ENCODE measurements at places on chromosomes 5 and 9. TPM values are rescaled to one million over a fixed set of nuclear protein-coding genes. Genes with fewer than 3 reads are reported as not detected.
A peak's percentile ranks its signal among the peaks of the same experiment; 100 is the strongest.

- DNase-seq = no peak
Measured at GRCh38 chr9:126777733-126778132, 27.1 kb upstream of the ZBTB43 start.

GRCh38 chr5:147290261-147290660 lies 55.4 kb downstream of the STK32A start:
- no peak for DNase-seq

- DNase-seq = no peak
Measured at GRCh38 chr9:36779582-36779981, 206.9 kb downstream of the MELK start.

GRCh38 chr9:33446946-33447798 lies at the start of gene AQP3:
Gene AQP3, minus strand, starts transcription at chr9:33447593. Its CDS starts 63 bp downstream, at chr9:33447530.
- no peak for DNase-seq

- DNase-seq = no peak
Measured at GRCh38 chr5:81631124-81631523, 119.8 kb downstream of the SSBP2 start.

- no peak for DNase-seq
Measured at GRCh38 chr5:86786955-86787354, 169.2 kb downstream of the COX7C start.

GRCh38 chr9:35540315-35540714 lies 50.4 kb downstream of the RUSC2 start:
- DNase-seq = no peak

- DNase-seq = no peak
Measured at GRCh38 chr5:66793049-66793448, 196.9 kb downstream of the MAST4 start.

DNA sequence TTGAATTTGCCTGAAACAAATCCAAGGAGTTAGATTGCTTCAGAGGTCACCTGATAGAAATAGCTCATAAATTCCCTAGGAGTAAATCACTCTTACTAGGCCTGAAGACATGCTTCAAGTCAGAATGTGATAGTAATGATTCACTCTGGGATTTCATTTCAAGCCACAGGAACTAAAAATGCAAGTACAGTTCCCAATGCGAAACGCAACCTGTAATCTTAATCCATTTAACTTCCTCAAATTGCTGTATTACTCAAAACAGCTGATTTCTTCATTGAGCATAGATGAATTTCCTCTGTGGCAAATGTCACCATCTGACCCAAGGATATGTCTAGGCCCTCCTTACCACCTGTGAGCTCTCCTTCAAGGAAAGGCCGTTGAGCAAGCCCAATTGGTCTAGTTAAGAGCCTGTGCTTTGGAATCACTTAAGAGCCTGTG lies 32.1 kb upstream of the IL6ST start:
- DNase-seq = no peak

DNA sequence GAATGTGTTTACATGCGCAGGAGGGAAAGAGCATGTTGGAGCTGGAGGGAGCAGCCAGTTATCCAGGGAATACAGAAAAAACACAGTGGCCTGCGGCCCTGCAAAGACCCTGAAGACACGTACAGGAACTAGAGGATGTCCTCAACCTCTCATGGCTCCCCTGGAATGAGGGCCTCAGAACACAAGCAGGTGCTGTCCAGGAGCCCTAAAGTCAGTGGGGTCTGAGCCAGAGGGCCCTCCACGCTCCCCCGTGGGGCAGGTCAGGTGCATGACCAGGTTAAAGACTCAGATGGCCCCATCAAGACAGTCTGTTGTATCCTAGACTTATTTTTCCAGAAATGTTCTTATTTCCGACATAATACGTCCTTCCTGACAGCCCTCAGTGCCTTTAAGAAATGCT lies 106.9 kb downstream of the ROR2 start:
- no peak for DNase-seq

GRCh38 chr5:62111428-62111827 lies 194.6 kb upstream of the KIF2A start:
- DNase-seq = no peak

- no peak for DNase-seq
Measured at GRCh38 chr9:28926306-28926705, 1353.0 kb upstream of the C9orf72 start.

DNA sequence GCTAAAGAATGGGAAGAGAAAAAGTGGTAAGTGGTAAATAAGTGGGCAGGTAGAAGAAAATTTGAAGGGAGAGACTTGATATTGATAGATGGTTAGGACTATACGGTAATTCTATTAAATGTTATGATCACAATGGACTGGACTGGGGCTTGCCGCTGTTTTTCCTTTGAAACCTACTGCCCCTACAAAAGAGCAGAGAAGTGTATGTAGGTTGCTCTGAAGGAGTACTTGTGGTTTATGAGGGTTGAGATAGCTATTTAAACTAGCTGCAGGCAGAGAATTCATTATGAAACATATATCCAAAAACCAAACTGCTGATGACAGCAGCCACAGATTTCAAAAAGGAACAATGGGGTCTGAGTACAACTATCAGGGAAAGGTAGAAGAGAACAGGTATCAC lies 16.8 kb upstream of the HK3 start:
- DNase-seq = no peak

GRCh38 chr9:127545196-127546124 lies 66.6 kb upstream of the STXBP1 start:
- DNase-seq = no peak

GRCh38 chr5:125659316-125660023 lies 763.7 kb upstream of the GRAMD2B start:
- DNase-seq = peak; percentile 48

GRCh38 chr5:168885324-168886120 lies 306.4 kb upstream of the PANK3 start:
- DNase-seq = no peak

DNA sequence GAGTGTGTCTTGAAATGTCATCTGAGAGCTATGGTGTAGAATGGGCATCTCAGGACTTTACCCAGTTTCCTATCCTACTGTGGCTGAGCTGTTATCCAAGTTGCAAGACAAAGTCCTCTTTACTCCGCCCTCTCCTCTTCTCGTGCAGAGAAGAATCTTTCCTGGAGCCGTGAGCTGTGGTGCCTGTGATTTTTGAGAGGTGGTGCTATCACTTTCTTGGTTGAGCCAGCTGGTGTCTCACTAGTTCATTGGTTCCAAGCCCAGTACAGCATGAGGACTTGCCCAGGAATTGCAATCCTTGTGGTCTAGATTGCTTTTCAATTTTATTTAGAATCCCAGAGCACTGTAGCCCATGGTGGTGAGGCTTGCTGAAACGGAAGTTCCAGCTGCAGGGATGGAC lies 2300.3 kb downstream of the MAT2B start:
- no peak for DNase-seq

DNA sequence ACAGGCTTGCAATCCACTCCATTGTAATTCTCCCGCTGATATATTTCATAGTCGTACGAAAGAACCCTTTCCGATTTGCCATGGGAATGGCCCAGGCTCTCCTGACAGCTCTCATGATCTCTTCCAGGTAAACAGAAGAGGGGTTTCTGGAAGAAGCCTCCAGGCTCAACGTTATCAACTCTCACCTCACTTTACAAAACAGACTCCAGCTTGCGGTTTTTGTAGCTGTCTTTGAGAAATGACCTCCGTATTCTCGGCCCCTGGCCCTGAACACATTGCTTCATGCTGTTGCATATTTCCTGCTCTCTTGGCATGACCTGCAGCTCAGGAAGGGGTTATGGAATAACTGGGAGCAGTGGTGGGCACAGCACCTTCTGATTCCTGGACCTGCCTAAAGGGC lies 85.7 kb downstream of the SLC1A1 start:
- no peak for DNase-seq

DNA sequence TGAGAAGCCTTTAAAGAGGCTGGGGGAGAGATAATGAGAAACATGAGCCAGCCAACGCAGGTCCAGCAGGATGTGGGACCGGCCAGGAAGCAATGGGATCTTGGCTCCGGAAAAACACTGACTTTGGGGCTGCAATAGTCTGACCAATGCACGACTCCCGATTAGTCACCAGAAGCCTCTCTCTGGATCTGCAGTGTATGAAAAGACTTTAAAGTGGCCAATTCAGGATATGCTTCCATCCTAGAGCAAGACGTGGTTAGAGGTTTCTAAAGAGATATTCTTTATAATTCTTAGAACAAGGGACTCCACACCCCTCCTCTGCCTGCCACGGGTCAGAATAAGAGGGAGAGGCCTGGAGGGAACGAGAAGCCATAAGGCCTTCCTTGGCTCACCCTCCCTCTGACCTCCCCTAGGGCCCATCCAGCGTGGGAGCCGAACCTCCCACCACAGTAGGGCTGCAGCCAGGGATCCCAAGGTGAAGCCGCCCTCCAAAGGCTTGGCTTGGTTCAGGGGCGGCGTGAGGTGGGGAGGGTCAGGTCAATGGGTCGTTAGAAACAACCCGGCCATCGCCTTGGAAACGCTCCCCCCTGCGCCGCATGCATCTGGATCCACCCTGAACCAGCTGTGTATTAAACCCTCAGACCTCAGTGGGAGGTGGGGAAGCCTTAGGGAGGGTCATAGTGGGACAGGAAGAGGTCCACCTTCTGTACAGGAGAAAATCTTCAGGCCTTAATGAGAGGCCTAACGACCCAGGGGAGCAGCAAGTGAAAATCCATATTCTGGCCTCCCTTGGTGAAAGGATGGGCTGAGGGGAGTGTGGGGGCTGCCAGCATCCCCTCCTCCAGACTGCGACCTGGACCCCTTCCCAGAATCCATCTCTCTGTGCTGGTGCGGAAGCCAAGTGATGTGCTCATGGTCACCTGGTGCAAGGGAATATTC lies 11.1 kb downstream of the FGF1 start:
- peak; percentile 91 for DNase-seq

DNA sequence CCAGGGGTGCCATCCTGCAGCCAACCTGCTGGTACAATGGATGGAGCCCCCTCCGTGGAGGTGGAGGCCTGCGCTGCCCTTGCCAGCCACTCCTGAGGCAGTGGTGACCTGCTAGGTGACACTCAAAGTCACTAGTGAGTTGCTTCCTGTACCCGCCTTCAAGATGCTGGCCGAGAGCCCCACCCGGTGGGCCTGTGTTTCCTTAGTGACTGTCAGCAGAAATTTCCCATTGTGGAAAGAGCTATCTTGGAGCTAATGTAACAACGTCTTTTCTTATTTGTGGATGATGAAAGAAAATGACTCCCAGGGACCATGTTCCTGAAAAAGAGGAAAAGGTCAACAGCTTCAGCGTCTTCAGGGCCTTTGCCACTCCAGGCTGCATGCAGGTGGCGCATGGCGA lies 117.0 kb upstream of the BOD1 start:
- DNase-seq = no peak

DNA sequence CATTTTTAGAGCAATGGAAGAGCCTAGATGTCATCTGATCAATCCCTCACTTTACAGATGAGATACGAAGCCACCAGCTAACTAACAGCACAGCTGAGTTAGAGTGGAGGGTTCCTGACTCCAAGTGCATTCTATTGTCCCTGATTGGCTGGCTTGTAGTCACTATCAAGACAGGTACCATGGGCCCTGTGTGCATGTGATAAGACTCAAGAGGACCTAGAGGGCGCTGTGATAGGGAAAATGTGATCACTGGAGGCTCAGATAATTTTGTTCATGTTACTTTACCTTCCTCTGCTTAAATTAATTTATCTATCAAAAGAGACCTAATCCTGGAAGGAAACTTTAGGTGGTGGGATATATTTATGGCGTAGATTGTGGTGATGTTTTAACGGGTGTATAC lies 19.5 kb upstream of the SNAPC3 start:
- no peak for DNase-seq

- no peak for DNase-seq
Measured at GRCh38 chr5:108505608-108506007, 123.7 kb upstream of the FBXL17 start.

GRCh38 chr5:34652914-34653313 lies 3.2 kb upstream of the RAI14 start:
- DNase-seq = no peak

DNA sequence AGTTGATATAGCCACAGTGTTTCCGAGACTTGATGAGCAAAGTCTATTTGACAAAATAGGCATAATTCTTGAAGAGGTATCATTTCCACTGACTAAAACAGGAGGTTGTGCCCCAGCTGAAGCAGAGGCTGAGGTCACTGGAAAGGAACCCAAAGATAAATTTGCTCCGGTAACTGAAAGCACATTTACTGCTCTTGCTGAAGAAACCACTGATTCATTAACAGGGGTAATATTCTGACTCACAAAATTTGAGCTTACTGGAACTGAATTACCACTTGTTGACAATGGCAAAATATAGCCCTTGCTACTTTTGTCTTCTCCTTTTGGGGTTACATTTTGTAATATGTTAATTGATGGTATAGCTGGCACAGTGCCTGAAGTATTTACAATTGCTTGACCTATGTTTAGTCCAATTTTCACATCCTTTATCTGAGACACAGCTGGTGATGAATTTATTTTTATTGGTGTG lies 30.2 kb downstream of the MLANA start:
- DNase-seq = no peak

DNA sequence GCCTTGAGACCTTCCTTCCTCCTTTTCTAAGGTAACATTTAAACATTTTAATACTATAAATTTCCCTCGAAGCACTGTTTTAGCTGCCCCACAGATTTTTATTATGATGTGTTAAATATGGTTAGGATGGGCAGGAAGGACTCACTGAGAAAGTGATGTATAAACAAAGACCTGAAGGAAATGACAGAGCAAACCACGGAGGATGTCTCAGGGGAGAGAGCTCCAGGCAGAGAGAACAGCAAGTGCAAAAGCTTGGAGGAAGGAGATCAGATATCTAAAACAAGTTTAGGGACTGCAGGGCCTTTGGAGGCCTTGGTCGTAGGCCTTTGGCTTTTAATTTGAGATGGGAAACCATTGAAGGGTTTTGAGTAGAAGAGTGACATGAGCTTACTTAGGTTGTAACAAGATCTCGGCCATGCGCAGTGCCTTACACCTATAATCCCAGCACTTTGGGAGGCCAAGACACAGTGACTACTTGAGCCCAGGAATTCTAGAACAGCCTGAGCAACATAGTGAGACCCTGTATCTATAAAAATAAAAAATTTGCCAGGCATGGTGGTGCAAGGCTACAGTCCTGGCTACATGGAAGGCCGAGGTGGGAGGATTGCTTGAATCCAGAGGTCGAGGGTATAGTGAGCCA lies 35.5 kb upstream of the LRRTM2 start:
- no peak for DNase-seq

GRCh38 chr9:20226345-20226744 lies 396.0 kb downstream of the MLLT3 start:
- no peak for DNase-seq

DNA sequence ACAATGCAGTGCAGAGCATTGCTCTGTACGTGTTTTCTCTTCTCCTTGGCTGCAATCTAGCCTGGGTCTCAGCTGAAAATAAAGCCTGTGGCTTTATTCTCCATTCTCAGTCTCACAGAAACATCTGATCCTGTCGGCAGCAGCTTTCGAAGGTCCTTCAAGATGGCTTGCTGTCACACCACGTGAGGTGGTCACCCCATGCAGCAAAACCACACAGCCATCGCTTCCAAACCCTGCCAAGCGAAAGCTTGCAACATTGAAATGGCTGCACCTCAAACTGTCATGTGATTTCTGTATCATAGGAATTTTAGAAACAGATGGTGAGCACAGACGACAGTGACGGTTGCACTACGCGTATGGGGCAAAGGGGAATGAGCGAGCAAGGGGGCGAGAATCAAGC lies 98.5 kb upstream of the SMARCA2 start:
- DNase-seq = no peak

The SAXO1 gene
- polyA plus RNA-seq = 0.11 TPM

The UQCRQ gene
- polyA plus RNA-seq = 185 TPM

The SLC36A3 gene
- not detected for polyA plus RNA-seq

The ITK gene
- 0.10 TPM for polyA plus RNA-seq

The GRXCR2 gene
- polyA plus RNA-seq = not detected

The ARHGEF39 gene
- 5.6 TPM for polyA plus RNA-seq

The SPINK7 gene
- 0.23 TPM for polyA plus RNA-seq

The SLC2A8 gene
- polyA plus RNA-seq = 13.1 TPM

The AFAP1L1 gene
- polyA plus RNA-seq = 106 TPM

The PCDH12 gene
- 14.0 TPM for polyA plus RNA-seq

The LCN1 gene
- not detected for polyA plus RNA-seq

The TAS2R1 gene
- polyA plus RNA-seq = 0.32 TPM

The QSOX2 gene
- polyA plus RNA-seq = 6.6 TPM

Measured in forelimb muscle (tissue), 1 donor.